ENCODE measurements at places on chromosomes 13 and 19. TPM values are rescaled to one million over a fixed set of nuclear protein-coding genes. Genes with fewer than 3 reads are reported as not detected.

Gene UQCRFS1
- total RNA-seq = 84.9 TPM

Gene ATP13A1
- 77.7 TPM for total RNA-seq

Gene HS6ST3
- total RNA-seq = 4.0 TPM

Gene ZNF763
- 5.7 TPM for total RNA-seq

Gene MUC16
- total RNA-seq = not detected

Gene SOX21
- total RNA-seq = 5.4 TPM

Gene CLDN10
- total RNA-seq = not detected

Gene YJEFN3
- total RNA-seq = 1.8 TPM

Gene C1QTNF9B
- total RNA-seq = not detected

Gene U2AF2
- 463 TPM for total RNA-seq

Gene SHC2
- total RNA-seq = 162 TPM

Gene LGALS14
- not detected for total RNA-seq

Gene ATXN8OS
- total RNA-seq = not detected

Gene TMEM147
- 48.0 TPM for total RNA-seq

Gene PPP1R37
- total RNA-seq = 55.4 TPM

Gene EDDM13
- total RNA-seq = not detected

Gene CBY2
- total RNA-seq = not detected

Gene ZNF880
- 4.1 TPM for total RNA-seq

Gene B9D2
- total RNA-seq = 7.6 TPM

Gene PDX1
- total RNA-seq = not detected

Gene PRR22
- total RNA-seq = 0.73 TPM

Gene SLC6A16
- total RNA-seq = not detected

Gene PRTN3
- total RNA-seq = not detected

Gene KL
- 1.7 TPM for total RNA-seq

Gene PRR19
- total RNA-seq = not detected

Gene WDR62
- total RNA-seq = 3.7 TPM

Gene ZIC5
- total RNA-seq = not detected

Gene LRG1
- total RNA-seq = 4.2 TPM

Gene PLVAP
- 62.2 TPM for total RNA-seq

Gene ICAM3
- 7.7 TPM for total RNA-seq

Gene JSRP1
- 0.58 TPM for total RNA-seq

Gene IGFL4
- not detected for total RNA-seq

Gene CC2D1A
- total RNA-seq = 24.8 TPM

Gene TEX101
- total RNA-seq = not detected

Gene GPR183
- 24.4 TPM for total RNA-seq

Gene TMEM38A
- total RNA-seq = 11.0 TPM

Gene RNF17
- not detected for total RNA-seq

Gene NLRP9
- total RNA-seq = not detected

Gene APOC4
- total RNA-seq = not detected

Gene CRX
- not detected for total RNA-seq

Gene LRRC25
- total RNA-seq = not detected

Gene TOMM40
- 26.4 TPM for total RNA-seq

Gene ZNF382
- 0.87 TPM for total RNA-seq

Gene TMEM86B
- total RNA-seq = 3.9 TPM

Gene PTOV1
- 73.6 TPM for total RNA-seq

Gene PBX4
- total RNA-seq = 26.8 TPM

Gene TSHZ3
- total RNA-seq = 0.87 TPM
